Activated naive CD4-positive, alpha-beta T cell treated with anti-CD3 and anti-CD28 coated beads, Interleukin-2, amount 50 U/mL, for 16 hours (primary cell): ENCODE measurements at places on chromosomes 2 and 18.

DNA sequence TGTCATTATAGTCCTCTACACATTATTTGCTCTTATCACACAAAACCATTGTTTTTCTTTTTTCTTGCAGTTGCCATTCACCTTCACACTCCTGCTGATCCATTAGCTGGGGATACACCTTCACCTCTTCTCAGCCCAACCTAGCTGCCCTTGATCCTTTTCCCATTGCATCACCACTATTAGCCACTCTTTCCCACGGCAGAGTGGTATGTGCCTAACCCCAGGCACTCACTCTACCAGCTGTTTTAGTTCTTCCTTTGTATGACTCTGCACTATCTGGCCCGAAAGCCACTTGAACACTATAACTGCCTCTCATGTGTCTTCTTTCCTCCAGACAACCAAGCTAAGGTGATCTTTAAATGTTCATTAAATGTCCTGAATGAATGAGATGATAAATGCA is 145.4 kb upstream of the PIK3C3 start:
- no peak for DNase-seq

GRCh38 chr2:216562696-216563435 is 64.2 kb downstream of the RPL37A start:
- DNase-seq = no peak

GRCh38 chr18:59079264-59079663 is 60.4 kb upstream of the SEC11C start:
- no peak for DNase-seq

GRCh38 chr2:182971820-182972547 is 66.3 kb downstream of the NCKAP1 start:
- no peak for DNase-seq

DNA sequence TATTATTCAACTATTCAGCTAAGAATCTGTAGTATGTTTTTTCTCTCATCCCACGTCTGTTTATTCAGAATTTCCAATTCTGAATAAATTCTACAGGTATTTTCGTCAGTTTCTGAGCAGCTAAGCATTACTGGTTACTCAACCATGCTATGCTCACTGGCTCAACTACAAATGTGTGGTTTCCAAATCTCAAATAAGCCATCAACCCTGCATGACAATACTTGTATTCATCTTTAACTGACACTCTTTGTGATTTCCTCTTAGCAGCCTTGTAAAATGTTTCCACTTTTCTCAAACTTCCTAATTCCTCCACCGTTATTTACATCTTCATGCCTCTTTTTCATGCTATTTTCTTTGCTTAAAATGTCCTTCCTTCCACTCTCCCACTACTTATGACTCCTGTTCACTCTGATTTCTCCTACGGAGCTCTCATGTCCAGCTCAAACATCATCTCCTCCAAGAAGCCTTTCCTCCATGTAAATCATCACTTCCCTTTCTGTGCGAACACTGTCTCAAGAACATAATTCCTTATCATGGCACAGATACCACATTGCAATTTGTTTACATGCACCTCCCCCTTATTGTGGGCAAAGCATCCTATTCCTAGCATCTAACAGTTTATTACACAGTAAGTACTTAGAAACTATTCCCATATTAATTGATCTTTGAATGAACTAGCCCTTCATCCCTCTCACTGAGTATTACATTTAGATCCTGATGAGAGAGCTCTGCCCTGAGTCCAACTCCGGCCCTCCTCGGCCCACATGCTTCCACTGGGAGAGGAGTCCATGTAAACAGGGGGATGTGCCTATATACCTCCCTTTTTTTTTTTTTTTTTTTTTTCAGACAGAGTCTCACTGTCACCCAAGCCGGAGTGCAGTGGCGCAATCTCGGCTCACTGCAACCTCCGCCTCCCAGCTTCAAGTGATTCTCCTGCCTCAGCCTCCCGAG is 10.5 kb downstream of the CCDC88A start:
- no peak for DNase-seq

GRCh38 chr2:55887901-55888624 is 35.5 kb downstream of the EFEMP1 start:
- no peak for DNase-seq

- DNase-seq = no peak
These were observed 653 bp downstream of the MRPS9 start for GRCh38 chr2:105038383-105039061.

- no peak for DNase-seq
These were observed 129.7 kb downstream of the MAP4K4 start for GRCh38 chr2:101827246-101827645.

- no peak for DNase-seq
These were observed 45.4 kb downstream of the M1AP start for GRCh38 chr2:74602586-74603281.
